Adrenal gland (tissue), 19 donors: ENCODE measurements at places on chromosomes 2 and 18. TPM values are rescaled to one million over a fixed set of nuclear protein-coding genes. Genes with fewer than 3 reads are reported as not detected.

GRCh38 chr2:6312367-6312766 lies 553.3 kb downstream of the CMPK2 start:
- no peak for DNase-seq

- no peak for DNase-seq
These were observed 74.1 kb downstream of the ACTR3 start for GRCh38 chr2:113963965-113964364.

DNA sequence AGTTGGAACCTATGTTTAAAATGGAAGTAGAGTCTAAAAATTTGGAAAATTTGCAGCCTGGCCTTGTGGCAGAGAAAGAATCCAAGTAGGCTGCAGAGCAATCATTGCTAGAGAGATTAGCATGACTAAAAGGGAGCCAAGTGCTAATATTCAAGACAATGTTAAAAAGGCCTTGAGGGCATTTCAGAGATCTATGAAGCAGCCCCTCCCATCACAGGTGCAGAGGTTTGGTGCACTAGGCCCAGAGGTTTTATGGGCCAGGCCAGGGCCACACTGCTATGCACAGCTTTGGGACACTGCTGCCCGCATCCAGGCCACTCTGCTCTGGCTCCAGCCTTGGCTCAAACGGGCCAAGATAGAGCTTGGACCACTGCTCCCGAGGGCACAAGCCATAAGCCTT lies 6.7 kb upstream of the IL1A start:
- DNase-seq, result no peak

DNA sequence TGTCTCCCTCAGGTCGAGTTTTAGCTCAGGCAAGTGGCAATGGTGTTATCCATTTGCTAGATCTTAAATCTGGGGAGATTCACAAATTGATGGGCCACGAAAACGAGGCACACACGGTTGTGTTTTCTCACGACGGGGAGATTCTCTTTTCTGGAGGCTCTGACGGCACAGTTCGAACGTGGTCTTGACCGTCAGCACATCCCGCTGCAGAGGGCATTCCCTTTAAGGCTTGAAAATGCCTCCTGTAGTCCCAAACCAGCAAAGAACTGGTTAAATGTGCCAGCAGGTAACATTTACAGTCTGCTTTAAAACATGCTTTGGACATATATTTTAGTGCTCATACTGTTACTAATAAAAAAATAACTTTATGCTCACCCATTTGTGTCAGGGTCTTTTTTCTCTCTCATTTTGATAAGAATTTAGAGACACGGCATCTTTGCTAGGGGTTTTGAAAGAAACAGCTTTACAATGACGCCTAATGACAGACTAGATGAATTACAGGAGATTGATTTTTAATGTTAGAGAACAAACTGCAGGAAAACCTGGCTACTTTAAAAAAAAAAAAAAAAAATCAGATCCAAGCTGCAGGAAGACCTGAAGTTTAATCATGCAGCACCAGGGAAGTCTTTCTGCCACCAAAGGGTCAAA lies 602 bp upstream of the VWC2L start:
- no peak for DNase-seq

DNA sequence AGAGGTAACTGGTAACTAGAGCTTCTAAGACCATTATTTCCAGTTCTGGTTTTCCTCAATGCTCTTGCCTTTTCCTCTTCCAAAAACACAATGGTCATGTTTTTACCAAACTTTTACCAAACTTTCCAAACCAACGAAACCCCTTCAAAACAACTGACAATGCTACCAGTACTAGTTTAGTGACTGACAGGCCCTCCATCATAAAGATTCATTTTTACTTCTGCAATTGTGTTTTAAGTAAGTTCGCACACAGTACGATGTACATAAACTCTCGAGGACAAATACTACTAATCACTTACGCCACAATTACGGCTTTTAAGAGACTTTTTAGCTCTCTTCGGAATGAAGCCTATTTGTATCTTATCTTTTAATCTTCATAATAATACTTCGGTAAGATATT lies 900 bp downstream of the C18orf32 start:
- DNase-seq, result no peak

GRCh38 chr18:26806224-26806623 lies 59.3 kb downstream of the AQP4 start:
- no peak for DNase-seq

GRCh38 chr2:160368988-160369930 lies 124.3 kb downstream of the RBMS1 start:
- DNase-seq, result no peak

DNA sequence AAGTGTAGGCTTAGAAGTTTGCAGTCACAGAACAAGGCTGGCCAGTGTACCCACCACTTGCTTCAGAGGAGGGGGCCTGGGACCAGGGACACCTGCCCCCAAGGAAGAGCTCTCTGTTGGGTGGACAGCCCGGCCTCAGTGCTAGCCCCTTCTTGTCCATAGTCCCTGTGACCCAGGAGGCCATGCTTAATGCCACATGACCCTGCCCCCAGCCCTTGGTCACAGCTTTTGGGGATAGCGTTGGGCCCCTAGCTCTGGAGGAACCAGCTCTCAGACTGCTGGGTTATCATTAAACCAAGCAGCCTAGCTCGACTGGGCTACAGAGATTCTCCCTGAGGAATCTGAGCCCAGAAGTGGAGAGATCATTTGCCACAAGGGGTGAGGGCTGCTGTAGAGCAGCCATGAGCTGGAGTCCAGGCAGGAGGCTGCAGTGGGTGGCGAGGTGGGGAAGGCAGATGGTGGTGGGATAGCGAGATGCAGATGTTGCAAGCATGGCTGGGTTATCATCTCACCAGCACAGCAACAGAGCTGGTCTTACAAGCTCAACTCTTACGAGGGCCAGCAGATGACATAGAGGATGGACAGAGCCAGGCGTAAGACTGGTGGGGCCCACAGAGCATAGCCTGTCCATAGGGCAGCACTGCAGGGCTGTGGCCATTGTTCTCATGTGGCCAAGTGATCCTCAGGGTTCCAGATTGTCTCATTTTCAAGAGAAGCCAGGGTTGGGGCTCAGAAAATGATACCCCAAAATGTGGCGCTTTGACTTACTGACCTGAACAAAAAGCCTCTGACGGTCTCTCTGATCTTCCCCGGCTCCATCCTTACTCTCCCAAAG lies 7.2 kb upstream of the TMEM37 start:
- no peak for DNase-seq

GRCh38 chr2:33021542-33022227 lies 74.9 kb downstream of the LTBP1 start:
- DNase-seq, result no peak

GRCh38 chr2:207463433-207463832 lies 66.3 kb upstream of the CREB1 start:
- no peak for DNase-seq

- DNase-seq, result no peak
These were observed 55.3 kb upstream of the CHST9 start for GRCh38 chr18:27240383-27240782.

GRCh38 chr18:9135912-9136314 lies 668 bp upstream of the ANKRD12 start:
- no peak for DNase-seq

DNA sequence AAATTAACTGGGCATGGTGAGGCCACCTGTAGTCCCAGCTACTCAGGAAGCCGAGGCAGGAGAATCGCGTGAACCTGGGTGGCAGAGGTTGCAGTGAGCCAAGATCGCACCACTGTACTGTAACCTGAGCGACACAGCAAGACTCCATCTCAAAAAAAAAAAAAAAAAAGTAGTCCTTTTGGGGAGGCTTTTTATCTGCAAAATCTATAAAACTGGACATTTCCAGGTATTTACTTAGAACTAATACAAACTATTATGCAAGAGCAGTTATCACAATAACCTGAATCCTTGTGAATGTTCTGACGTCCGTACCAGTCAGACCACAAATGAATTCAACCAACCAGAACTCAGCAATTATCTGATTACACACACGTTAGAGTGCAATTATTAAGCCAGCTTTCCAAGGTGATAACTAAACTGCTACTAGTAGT lies 8.8 kb upstream of the RAPH1 start:
- DNase-seq, result no peak

GRCh38 chr18:53948991-53949390 lies 275.5 kb downstream of the MBD2 start:
- DNase-seq, result no peak

DNA sequence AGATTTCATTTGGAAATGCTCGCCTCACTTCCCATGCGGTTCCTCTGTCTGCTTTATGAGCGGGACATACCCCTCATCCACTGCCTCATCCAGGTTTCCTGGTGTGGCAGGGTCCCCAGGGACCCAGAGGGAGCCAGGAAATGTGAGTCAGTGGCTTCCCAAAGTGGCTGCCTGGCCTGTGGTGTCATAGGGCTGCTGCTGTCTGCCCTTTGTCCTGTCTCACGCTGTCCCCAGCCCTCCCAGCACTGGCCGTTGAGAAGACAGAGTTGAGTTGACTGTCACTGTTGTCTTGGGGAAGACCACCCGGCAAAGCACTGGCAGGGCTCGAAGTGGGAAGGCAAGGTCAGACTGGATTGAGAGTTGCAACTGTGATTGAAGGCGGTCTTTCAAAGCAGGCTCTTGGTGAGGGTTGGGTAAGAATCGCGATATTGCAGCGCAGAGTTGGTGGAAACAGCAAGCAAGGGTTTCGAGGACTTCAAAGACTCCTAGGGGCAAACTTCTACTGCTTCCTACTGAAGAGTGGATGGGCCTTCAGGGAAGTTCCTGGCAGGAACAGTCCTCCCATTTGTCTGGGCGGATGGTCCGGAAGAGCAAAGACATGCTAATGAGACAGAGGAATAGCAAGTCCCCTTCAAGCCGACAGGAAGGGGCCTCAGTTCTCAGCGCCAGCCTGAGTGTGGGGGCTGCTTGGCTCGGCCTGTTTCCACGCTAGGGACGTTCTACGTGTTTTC lies 33.9 kb downstream of the RAB31 start:
- DNase-seq, result no peak

GRCh38 chr2:168901003-168901402 lies at the start of gene G6PC2:
TSS of gene G6PC2 (plus strand) at chr2:168901291. CDS start at chr2:168901332, 41 bp downstream.
- no peak for DNase-seq

GRCh38 chr2:9970200-9971044 lies 18.9 kb downstream of the GRHL1 start:
- DNase-seq, result no peak

DNA sequence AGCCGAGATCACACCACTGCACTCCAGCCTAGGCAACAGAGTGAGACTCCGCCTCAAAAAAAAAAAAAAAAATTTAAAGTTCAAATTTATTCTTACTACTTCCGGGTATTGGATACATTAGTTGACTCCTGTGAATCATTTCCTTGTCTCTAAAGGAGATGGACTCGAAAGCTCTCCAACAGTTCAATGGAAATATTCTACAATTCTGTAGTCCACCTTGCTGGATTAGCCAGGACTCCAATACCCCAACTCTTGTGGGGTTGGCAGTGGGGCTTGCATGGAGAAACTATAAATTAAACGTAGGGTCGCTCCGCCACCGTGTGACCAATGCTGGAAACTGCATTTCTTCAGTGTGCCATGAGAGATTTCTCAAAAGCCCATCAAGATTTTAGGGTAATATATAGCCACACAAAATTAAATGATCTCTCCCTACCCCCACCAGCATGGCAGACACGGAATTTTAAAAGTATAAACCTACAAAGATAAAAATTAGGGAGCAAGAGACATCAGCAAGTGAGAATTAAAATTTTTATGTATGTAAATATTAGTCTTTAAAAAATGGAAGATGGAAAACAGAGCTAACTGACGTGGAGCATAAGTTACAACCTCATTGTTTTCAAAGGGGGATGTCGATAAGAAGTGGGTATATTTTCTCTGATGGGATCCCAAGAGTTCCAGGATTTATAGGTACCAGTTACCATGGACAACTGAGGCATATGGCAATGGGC lies 27.8 kb upstream of the GAREM2 start:
- DNase-seq, result peak; percentile 58

GRCh38 chr2:237878321-237879057 lies 19.1 kb downstream of the RAMP1 start:
- DNase-seq, result no peak

GRCh38 chr2:173831312-173832229 lies 133.6 kb downstream of the SP3 start:
- peak; percentile 61 for DNase-seq

DNA sequence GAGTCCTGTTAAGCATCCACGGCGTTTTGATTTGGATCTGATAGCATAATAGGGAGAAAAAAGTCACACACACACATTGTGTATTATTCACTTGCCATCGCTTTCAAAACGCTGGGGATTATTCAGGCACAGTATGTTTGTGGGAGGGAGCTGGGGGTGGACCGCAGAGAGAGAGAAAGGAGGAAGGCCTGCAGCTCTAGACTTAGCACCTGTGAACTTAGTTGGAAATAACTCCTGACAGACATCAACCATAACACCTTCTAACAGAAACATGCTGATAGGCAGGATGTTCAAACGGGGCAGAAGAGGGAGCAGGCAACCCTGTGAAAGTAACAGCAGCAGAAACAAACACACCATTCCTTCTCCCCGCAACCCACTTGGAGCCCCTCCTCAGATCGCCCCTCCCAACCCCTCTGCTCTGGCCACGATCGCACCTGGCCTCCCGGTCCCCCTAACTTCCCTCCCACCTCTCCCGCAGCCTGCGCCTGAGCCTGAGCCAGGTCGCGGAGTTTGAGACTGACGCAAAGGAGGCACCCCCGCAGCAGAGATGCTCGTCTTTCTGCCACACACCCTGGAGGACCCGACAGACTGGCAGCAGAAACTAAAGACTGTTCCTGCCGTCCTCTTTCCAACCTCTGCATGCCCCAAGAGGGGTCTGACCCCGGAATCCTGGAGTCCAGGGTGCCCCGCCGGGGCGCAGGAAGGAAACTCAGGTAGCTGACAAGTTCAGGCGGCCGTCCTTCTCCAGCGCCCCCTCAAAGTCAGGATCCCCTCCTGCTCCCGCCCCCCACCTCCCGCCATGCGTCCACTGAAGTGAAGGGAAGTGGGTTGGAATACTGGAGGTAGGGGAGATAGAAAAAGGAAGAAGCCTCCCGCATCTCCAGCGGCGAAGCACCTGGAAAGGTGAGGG lies 738 bp downstream of the CHST9 start:
- DNase-seq, result no peak

- peak; percentile 55 for DNase-seq
These were observed 751 bp upstream of the NMI start for GRCh38 chr2:151289972-151290866.

DNA sequence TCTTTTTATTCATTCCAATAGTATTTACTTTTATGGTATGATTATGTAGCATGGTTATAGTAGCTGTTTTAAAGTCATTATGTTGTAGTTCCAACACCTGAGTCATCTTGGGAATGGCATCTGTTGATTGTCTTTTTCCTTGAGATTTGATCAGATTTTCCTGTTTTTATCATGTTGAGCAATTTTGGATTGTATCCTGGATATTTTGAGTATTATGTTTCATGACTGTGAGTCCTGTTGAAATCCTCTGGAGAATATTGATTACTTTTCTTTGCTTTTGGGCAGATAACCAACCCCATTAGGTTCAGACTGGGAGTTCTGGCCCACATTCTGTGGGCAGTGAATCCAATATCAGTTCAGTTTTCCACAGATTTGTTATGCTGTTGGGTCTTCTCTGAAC lies 163.2 kb upstream of the SPRED2 start:
- DNase-seq, result no peak

RNU2-63P gene
- not detected for polyA plus RNA-seq

CCL20 gene
- polyA plus RNA-seq, result 0.40 TPM

MIB1 gene
- polyA plus RNA-seq, result 13.0 TPM

ANKRD36B gene
- 13.0 TPM for polyA plus RNA-seq
